PC-3 (cell line): ENCODE measurements at places on chromosomes 6 and 20. TPM values are rescaled to one million over a fixed set of nuclear protein-coding genes. Genes with fewer than 3 reads are reported as not detected.
A peak's percentile ranks its signal among the peaks of the same experiment; 100 is the strongest.

Gene ADAT2
- 5.1 and 8.1 TPM in 2 replicates for total RNA-seq

Gene CLDN20
- total RNA-seq = not detected in 2 replicates

Gene PAK5
- total RNA-seq = not detected in 2 replicates

Gene PCK1
- not detected in 2 replicates for total RNA-seq

Gene SAMD5
- 1.2 and 1.8 TPM in 2 replicates for total RNA-seq

Gene SEL1L2
- total RNA-seq = not detected in 2 replicates

Gene NDUFAF4
- total RNA-seq = 24.2 and 34.0 TPM in 2 replicates

Gene TPD52L2
- total RNA-seq = 147 and 167 TPM in 2 replicates

DNA sequence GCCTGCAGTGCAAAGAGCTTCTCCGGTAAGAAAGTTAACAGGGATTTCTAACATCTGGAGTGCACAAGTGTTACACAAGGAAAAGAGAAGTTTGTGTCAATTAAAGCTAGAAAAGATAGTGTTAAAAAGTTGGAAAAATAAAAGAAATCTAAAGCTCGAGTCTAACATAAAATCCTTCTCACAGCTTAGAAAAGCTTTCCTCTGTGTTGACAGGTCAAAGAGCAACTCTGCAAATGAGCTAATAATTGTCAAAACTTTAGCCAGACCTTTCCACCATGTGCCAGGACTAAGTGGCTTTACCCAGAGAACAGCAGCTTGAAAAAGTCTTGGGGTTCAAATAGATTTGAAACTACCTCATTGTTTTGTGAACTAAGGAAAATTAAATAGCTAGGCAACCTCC, 14.8 kb downstream of the PTPRK start:
- no peak for DNase-seq

DNA sequence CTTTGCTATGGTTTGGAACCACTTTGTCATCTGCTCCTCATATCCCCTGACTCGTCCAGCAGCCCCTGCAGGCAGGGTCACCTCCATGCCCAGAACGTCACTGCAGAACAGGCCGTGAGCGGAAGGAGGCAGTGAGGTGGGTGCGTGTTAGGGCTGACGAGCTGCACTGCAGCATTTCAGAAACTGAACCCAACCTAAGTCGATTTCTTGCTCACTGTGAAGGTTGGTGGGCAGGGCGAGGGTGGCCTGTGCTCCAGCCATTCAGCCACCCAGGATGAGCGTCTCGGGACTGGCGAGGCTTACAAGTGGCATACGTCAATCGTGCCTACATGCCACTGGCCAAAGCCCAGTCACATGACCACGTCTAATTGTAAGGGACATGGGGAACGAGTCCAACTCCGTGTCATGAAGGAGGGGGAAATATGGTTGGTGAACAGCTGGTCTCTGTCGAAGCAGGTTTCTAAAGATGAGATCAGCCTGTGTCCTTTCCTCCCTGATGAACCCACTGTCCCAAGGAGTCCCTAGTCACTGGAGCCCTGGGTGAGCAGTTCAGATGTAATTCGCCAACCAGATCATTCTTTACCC, 289.1 kb downstream of the TAF4 start:
- no peak for DNase-seq

GRCh38 chr6:79598012-79598411, 33.1 kb upstream of the SH3BGRL2 start:
- DNase-seq = no peak

GRCh38 chr20:16052456-16052855, 520.8 kb downstream of the KIF16B start:
- no peak for DNase-seq

GRCh38 chr6:98292810-98293209, 541.6 kb upstream of the POU3F2 start:
- DNase-seq = no peak

DNA sequence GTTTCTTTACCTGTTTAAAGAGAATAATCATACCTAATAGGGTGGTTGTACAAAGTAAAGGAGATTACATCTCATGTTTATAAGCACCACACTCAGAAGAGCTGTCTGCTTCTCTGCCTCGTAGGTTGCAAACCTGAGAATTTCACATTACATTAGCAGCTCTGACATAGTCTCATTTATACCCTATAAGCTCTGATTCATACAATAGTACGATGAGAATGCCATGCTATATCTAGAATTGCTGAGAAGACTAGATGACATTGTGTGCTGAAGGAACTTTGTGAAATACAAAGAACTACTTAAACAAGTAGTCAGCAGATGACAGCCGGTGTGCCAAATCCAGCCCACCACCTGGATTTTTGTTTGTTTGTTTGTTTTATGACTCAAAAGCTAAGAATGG, 121.2 kb downstream of the ADAT2 start:
- peak; percentile 52 for DNase-seq

DNA sequence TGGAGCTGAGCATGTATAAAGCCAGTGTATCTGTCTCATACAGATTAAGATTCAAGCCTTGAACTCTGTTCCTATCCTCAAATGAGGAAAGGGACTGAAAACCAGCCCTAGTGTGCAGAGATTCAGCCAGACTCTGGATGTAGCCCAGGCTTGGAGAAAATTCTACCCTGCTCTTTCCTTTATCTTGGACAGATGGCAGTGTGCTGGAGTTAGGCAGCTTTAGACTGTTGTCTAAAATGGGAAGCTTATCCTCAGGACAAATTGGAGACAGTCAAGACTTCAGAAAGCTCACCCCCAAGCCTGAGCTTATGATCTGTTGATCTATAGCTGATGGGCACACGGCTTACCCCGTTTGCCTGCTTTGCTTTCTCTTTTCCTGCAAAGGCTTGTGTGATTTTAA, 1057.6 kb downstream of the KIF16B start:
- DNase-seq = peak; percentile 7
